Endodermal cell (in vitro differentiated cells): ENCODE measurements at places on chromosomes 1 and 21. TPM values are rescaled to one million over a fixed set of nuclear protein-coding genes. Genes with fewer than 3 reads are reported as not detected.

Gene RIMS3
- total RNA-seq = 6.7 to 12.0 TPM (median 11.8 TPM) in 3 replicates

- DNase-seq = no peak
Measured at GRCh38 chr1:31949862-31950261, 11.7 kb upstream of the PTP4A2 start.

GRCh38 chr1:21638531-21639341 lies 30.4 kb downstream of the RAP1GAP start:
- peak; percentile 82 for DNase-seq

- no peak for DNase-seq
Measured at GRCh38 chr1:8333246-8333987, 15.5 kb downstream of the SLC45A1 start.

Gene GPR52
- total RNA-seq = 0.53 to 0.84 TPM in 2 of 3 replicates, not detected in the other

DNA sequence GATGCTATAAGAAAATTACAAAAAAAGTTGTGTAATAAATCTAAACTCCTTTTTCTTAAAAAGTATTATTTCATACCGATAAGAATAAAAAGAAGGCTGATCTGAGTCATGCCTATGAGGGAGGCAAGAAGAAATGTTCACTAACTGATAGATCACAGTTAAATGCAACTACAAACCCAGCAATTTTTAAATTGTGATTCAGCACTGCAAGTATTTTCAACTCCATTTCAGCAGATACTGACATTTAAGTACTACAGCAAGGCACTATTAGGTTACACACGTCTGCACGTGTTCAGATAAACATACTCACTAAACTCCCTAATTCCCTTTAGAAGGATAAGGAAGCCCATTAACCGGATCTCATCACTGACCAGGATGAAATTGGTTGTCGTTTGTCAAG lies 213.3 kb upstream of the ZRANB2 start:
- no peak for DNase-seq

DNA sequence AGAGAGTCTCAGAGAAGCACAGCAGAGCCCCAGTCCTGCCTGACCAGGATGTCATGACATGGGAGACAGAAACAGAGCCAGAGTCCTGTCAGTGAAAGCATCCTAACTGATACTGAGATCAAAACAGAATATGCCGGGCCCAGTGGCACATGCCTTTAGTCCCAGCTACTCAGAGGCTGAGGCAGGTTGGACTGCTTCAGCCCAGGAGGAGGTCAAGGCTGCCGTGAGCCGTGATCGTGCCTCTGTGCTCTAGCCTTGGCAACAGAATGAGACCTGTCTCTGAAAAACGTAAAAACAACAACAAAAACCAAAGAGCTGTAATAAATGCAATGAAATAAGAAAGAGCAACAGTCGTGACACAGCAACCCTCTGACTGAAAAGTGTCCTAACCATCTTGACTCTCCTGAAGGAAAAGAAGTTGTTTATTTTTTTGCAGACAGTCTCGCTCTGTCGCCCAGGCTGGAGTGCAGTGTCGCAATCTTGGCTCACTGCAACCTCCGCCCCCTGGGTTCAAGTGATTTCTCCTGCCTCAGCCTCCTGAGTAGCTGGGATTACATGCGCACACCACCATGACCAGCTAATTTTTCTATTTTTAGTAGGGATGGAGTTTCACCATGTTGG lies 189.2 kb downstream of the SLC45A1 start:
- no peak for DNase-seq

DNA sequence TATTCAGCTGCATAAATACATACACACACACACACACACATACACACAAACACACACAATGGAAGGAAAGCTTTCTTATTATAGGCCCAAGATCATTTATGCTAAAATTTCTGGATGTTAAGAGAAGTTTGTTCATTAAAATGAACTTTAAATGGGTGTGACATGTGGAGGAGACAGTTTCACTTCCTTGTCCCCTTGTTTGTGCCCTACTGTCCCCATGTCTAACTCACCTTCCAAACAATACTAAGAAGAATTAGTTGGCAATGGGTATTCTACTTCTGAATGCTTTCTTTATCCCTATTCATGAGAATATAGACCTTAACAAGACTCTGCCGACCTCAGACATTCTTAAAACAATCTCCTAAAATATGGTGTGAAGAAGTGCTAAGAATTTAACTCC lies 63.5 kb upstream of the NRIP1 start:
- no peak for DNase-seq

GRCh38 chr21:27246741-27247140 lies 279.9 kb upstream of the ADAMTS5 start:
- no peak for DNase-seq

DNA sequence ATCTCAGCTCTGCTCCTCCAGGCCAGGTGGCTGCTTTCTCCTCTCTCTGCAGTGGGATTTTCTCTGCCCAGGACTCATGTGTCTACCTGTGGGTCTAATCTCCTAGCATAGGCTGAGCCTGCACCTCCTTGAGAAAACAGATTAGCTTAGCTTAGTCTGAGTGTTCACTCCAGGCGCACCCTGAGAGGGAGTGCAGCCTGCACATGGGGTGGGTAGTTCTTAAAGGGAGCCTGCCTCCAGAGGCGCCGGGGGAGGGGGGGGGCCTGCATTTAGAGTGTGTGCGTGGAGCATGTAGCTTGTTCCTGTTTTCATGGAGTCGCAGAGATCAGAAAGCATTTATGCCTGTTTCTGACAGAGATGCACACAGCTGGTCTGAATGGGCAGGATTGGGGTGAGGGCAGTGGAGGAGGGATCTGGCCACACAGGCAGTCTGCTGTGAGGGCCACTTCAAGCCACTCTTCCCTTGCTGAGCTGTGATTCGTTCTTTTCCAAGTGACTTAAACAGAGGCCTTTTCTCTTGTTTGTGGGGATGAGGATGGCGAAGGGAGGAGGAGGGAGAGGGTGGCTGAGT lies 45.2 kb downstream of the GALNT2 start:
- DNase-seq = peak; percentile 53

DNA sequence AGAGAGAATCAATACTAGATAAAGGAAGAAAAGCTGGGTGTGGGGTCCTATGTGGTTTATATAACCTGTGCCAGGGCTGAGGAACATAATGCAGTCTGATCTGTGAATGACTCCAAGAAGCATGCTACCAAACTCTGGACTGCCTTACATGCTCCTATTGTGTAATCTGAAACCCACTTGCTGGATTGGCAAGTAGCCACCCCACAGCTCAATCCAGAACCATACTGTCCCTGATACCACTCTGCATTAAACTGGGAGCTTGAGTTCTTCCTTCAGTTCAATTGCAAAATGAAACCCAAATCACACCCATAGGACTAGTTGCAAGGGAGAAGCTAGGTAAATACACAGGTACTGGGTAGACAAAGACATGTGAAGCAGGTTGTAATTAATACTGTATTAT lies 115.4 kb upstream of the NEGR1 start:
- no peak for DNase-seq

Gene KRTAP12-2
- 1.2 TPM in 1 of 3 replicates, not detected in the others for total RNA-seq

- no peak for DNase-seq
Measured at GRCh38 chr1:233909195-233909594, 4.7 kb downstream of the SLC35F3 start.

- DNase-seq = no peak
Measured at GRCh38 chr1:82268826-82269225, 468.1 kb downstream of the ADGRL2 start.

Gene BMP8B
- total RNA-seq = 0.29 to 0.53 TPM (median 0.40 TPM) in 3 replicates

DNA sequence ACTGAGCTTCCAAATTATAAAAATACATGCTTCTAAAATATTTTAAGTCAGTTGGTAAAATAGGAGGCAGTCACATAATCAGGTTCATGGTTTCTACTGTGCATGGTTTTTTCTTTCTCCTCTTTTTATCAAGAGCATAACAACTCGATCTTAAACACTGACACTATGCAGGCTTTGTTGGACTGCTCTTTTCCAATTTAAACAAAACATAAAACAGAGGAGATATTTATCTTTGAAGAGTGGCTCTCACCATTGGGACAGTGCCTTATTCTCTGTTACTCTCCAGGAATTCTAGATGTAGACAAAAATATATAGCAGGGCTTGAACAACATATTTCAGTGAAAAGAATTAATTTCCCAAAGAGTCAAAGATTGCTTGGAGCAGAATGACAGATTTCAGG lies 883.5 kb upstream of the ADGRL2 start:
- no peak for DNase-seq

- DNase-seq = peak; percentile 82
Measured at GRCh38 chr1:213231795-213232231, 180.8 kb downstream of the RPS6KC1 start.

GRCh38 chr1:226406401-226406881 lies 1.5 kb downstream of the PARP1 start:
- no peak for DNase-seq

Gene ALX3
- total RNA-seq = 0.11 TPM in 1 of 2 replicates, not detected in the other

GRCh38 chr1:241156231-241156965 lies 200.6 kb downstream of the RGS7 start:
- no peak for DNase-seq

DNA sequence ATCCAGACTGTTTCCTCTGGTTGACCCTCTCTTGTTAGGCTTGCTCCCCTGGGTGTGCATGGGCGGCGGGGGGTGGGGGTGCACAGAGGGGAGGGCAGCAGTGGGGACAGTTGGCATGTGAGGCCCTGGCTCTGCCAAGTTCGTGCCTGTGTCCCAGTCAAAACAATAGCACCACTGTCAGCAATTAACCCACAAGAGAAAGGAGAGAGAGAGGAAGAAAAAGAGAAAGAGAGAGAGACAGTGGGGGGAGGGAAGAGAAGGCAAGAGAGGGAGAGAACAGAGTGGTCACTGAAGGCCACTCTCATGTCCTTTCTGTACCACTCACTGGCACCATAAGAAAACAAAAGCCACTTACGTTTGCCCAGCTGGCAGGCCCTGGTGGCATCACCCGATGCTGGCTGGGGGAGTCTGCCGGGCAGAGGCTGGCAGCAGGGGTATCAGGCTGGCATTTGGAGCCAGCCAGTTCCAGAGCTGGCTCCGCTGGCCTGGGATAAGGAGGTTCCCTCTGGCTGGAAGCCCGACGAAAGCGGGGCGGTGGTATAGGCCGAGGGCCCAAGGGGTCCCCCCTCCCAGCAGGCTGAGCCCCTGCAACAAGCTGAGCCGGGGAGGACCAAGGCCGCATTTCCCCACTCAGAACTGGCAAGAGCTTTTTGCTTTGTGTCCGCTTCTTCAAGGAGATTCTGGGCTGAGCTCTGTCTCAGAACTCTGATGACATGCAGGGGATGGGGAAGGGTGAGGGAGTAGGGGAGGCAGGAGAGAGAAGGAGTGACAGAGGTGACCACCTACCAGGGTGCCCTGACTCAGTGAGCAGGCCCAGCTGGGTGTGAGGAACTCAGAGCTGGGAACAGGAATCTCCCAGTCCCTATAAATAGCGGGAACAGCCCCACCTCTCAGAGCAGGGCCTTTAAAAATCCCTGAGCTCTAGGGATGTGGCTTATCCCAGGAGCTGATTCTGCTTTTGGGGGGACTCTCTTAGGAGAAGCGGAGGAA lies 27.9 kb downstream of the PIK3C2B start:
- no peak for DNase-seq

DNA sequence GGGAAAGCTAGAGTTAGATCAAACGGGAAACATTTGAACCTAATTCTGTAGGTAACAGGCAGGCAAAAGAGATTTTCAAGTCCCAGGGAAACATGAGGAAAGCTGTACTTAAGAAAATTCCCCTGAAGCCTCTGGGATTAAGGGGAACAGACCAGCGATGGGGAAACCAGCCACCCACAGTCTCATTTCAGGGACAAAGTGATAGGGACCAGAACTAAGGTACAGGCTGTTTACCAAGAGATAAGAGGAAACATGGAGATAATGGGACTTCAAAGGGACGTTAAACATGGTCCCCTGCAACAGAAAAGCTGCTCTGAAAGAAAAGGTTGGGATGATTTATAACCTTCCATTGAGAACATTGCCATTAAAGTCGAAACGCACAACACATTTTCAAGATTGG lies 84.4 kb downstream of the NTPCR start:
- no peak for DNase-seq

- DNase-seq = no peak
Measured at GRCh38 chr1:79041666-79042065, 35.1 kb upstream of the ADGRL4 start.

Gene LAMC2
- 4.8 TPM in 2 replicates for total RNA-seq

DNA sequence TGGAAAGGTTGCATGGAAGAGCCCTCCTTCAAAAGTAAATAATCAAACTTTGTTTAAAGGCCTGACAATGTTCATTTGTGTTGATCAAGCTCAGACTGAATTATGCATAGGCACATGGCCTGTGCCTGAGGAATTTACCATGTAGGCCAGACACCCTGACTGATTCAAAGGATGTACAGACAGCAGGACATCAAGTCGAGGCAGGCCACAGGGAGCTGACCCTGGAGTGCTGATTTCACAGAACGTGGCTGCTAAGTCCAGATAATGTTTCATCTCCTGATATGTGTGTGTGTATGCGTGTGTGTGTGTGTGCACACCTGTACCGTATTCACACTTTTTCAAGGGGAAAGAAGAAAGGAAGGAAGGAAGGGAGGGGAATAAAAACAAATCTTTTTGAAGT lies 34.1 kb downstream of the NAV1 start:
- DNase-seq = no peak

Gene ENAH
- 263 to 313 TPM (median 287 TPM) in 3 replicates for total RNA-seq

GRCh38 chr1:91499904-91500755 lies 521 bp upstream of the CDC7 start:
- peak; percentile 57 for DNase-seq

DNA sequence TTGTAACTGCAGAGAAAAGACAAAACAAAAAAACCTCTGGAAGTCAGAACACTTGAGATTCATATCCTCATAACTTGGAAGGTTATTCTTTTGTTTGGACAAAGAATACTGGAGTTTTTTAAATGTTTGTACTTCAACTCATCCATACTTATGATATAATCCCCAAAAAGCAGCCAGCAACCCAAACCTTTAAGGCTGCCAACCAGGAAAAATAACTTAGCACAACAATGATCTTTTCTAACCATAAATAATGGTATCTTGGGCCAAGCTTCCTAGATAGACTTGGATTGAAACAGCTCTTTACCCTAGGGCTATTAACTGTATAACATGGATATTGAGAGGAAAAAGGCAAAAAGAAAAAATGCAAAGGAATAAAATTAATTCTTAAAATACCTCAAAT lies 335.1 kb downstream of the LTN1 start:
- DNase-seq = no peak

DNA sequence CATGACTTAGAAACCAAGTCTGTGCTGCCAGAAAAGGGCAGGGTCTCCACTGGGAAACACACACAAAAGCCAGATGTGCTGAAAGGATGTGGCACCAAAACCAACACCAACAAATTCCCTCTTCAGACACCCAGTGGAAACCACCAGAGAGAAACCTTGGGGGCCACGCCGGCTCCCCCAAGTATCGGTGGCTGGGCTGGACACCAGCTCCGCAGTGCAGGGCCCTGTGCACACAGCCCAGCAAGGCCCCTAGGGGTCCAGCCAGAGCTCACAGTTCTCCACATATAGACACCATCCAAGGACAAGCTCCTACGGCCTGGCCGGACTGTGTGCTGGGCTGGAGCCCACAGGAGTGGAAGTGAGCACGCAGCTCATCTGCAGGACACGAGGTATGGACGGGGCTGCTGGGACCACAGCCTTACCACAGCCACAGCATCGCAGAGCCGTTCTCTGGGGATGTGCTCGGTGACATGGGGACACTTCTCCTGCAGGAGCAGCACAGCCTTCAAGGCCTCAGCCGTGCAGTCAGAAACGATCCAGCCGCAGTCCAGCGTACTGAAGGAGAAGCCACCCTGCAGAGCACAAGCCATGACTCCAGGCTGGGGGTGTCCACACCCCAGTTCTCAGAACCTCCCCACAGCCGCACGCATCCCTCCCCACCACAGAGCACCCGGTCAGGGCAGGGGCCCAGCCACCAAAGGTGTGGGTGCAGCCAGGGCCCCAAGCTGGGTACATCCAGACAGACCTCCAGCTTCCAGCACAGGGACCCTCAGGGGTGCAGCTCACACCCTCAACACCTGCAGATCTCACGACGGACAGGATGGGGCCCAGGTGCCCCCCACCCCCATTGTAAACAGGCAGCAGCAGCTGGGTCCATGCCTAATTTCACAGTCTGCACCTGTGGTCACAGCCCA lies 21.3 kb downstream of the LSS start:
- DNase-seq = no peak
